CD4-positive, alpha-beta T cell treated with Interleukin-15 for 4 hours (primary cell): ENCODE measurements at places on chromosomes 1 and 21.
A peak's percentile ranks its signal among the peaks of the same experiment; 100 is the strongest.

DNA sequence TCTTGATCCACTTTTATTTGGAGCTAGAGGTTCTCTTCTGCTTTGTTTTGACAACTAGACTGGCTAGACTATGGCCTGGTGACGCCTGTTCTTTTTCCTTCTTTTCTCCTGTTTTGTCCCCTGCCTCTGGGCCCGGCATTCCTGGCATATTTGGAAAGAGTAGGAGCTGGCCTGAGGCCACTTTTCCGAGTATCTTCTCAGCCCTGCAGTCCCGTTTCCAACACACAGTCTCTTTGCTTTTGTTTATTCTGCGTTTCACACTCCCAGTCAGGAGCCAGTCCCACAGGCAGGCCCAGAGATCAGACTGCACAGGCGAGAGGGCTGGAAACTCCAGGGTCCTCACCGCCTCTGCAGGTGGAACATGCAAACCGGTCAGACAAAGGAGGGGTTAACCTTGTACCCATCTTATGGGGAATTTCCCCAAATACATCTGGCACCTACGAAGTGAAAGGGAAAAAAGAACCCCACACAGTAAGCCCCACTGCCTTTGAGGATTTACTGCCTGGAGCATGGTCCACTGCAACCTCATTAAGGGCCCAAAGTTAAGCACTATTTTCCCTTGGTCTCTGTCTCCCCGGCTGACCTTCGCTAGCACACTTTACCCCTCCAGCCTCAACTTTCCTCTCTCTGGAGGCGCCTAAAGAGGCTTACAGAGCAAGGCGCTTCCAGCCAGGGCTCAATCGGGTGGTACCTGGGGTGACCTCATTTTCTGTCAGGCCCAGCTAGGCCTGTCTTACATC, 141.1 kb downstream of the TOMM20 start:
- no peak for DNase-seq

DNA sequence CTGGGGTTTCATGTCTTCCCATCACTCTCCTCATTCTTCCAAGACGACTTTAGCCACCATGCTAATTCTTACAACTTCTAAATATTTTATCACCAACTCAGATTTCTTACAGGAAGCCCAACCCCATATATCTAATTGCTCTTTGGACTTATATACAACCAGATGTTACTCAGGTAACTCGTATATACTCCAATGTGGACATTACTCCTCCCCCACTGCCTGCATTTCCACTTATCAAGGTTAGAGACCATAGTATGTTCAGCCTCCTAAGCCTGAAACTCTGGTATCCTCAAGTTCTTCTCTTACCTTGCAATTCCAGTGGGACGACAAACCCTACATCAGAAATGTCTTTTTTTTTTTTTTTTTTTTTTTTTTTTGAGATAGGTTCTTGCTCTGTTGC, 2.7 kb upstream of the RCC1 start:
- DNase-seq, result no peak

- no peak for DNase-seq
Observed at GRCh38 chr1:97366984-97367383, 553.9 kb downstream of the DPYD start.

DNA sequence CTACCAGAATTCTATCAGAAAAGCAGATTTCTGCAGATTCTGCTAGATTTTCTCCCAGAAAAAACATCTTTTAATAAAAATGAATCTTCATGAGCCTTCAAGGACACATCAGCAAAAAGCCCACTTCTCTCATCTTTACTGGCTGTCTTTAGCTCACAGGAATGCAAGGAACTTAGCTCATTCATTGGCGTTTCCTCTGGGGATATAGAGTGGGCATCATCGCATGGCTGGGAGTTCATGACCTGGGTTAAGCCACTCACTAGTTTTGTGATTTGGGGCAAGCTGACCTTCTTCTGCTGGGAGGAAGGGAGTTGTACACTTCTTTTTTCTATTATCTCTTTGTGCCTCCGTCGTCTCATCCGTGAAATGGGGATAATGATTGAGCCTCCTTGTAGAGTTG, 149.7 kb downstream of the KAZN start:
- DNase-seq, result no peak

- no peak for DNase-seq
Observed at GRCh38 chr1:39992888-39993287, 37.9 kb downstream of the MFSD2A start.

DNA sequence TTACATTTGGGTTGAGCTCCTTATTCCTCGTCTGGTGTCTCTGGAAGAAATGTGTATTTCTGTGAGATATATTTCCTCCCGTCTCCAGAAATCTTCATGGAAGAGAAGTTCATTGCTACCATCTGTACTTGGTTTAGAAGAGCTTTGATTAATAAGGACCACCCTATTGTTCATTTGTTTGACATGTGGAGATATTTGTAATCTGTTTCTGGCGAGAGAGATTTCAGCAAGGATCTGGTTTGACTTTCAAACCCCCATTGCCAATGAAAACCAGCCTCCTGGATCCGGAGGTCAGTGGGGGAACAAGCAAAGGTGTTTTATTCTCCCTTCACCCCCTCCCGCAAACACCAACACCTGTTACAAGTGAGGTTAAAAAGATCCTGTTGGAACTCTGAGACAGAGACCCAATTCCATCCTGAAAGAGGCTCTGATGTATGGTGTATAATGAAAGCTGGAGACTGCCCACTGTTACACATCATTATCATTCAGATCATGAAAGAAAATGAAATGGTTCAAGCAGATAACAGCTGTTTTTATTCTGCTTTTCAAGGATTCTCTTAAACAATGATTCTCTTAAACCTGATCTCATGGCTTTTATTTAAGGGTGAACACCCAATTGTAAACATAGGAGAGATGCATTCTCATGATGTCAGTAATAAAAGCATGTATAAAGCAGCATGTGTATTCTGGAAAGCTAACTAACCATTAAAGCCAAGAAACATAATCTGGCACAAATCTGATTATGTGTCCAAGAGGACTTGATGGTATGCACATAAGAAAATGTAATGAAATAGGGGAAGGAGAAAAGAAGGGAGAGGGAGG, 393.5 kb upstream of the ADGRL2 start:
- no peak for DNase-seq

GRCh38 chr1:183284086-183284485, 98.0 kb downstream of the LAMC2 start:
- no peak for DNase-seq

GRCh38 chr21:33857846-33858666, 57.5 kb downstream of the ATP5PO start:
- no peak for DNase-seq

DNA sequence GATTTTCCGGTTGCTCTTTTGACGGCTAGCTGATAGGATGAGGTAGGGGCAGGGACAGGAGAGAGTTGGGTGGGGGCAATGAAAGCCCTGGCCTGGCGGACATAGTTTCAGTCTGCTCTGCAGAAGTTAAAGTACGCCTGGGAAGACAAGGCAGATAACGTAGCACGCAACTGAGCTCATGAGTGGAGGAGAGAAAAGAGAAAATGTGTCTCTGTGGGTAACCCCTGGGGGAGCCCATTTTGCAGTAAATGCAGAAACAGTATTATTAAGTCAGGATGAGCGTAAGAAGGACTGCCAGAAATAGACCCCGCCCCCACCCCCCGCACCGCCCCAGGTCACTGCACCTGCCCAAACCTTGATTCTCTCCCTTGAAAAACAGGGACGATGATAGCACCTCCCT, 51.7 kb upstream of the TARBP1 start:
- no peak for DNase-seq

DNA sequence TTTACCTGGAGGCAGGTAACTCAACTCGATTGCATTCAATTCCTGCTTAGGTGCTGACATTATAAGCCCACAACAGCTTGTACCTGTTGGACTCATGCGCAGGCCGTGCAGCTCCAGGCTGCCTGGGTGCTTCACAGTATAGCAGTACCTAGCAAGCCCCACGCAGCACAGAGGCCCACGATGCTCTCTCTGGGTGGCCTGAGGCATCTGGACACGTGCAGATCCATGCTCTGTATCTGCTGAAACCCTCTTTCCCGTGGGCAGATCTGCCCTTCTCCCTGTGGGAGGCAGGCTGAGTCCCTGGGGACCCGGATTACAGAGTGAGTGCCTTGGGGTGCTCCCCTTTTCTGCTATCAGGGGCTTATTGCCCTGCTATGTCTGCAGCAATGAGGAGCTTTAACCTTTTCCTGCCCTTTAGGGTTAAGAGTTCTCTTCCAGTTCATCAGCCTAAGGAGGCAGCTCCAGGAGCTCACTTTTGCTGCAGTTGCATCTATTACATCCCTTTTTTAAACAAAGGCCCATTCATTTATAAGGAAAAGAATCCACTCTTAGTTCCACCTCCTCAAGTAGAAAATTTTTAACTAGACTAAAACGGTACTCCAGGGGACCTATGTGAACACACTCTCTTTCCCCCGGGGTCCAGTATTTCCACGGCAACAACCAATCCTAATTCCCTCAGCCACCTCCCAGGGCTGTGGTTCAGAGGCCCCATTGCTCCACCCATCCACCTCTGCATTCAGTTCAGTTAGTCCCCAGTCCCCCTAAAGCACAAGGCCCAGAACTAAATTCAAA, 19.3 kb downstream of the ITPKB start:
- no peak for DNase-seq

DNA sequence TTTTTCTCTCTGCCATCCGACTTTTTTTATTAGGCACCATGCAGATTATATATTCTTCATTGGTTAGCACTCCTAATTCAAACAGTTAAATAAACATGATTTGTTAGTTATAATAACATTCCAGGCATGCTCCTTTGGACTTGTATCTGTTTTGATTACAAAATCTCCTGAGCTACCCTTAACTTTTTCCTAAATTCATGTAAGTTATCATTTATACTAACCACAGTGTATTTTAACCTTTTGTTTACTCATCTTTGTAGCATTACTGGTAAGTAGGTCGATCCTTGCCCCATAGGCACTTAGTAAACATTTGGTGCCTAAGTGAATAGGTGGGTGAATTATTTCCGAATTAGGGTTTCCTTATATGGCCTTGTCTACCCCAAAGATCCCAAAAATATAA, 43.8 kb downstream of the MIER1 start:
- DNase-seq, result no peak

DNA sequence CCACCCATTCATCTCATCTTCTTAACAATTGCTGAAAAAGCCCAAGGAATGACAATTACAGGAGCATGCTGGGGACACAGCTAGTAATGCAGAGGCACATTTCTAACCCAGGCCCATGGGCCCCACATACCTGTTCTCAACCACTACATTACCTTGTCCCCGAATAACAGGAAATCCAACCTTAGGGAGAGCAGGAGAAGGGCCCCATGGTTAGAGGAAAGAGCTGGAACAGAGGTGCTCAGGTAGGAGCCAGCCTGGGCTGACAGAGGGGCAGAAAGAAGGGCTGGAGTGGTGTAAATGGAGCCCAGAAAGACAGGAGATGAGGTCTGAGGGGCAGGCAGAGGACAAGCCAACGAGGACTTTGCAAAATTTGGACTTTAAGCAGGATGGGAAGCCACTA, 11.4 kb upstream of the S100A8 start:
- DNase-seq, result no peak

- no peak for DNase-seq
Observed at GRCh38 chr1:180210008-180210620, 19.9 kb upstream of the LHX4 start.

GRCh38 chr1:32701421-32701911, 1.1 kb downstream of the SYNC start:
- no peak for DNase-seq

GRCh38 chr1:8495928-8496401, 178.1 kb downstream of the SLC45A1 start:
- DNase-seq, result peak; percentile 52

DNA sequence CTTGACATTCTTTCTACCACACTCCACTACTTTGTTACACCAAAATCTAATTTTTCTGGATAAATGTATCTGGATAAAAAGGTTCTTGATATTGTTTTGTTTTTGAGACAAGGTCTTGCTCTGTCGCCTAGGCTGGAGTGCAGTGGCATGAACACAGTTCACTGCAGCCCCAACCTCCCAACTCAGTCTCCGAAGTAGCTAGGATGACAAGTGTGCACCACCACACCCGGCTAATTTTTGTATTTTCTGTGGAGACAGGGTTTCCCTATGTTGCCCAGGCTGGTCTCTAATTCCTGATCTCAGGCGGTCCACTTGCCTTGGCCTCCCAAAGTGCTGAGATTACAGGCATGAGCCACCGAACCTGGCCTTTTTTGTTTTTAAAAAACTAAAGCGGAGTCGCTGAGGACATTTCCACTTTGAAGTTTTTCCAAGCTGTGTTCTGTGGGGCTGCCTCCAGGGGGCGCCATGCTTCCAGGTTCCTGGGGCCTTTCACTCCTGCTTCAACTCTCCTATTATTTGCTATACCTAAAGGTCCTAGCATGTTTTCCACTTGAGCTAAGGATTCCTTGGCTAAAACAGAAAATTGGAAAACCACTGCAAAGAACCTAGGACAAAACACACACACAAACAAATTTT, 14.1 kb upstream of the NCMAP start:
- DNase-seq, result no peak

DNA sequence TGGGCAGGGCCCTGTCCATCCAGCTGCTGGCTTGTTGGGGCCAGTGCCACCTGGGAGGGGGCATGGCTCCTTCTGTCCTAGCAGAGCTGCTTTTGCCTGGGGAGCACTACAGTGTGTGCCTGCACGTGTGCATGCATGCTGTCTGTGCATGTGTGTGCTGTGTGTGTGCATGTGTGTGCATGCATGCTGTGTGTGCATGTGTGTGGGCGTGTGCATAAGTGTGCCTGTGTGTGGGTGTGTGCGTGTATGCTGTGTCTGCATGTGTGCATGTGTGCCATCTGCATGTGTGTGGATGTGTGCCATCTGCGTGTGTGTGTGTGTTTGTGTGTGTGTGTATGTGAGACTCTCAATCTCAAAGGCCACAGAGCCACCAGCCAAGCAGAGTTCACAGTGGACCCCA, 8.3 kb upstream of the PRKCZ start:
- DNase-seq, result no peak

- DNase-seq, result no peak
Observed at GRCh38 chr1:81298266-81298665, 502.5 kb upstream of the ADGRL2 start.

GRCh38 chr1:96565546-96565945, 156.0 kb upstream of the PTBP2 start:
- no peak for DNase-seq

- no peak for DNase-seq
Observed at GRCh38 chr1:211735208-211736170, 60.1 kb upstream of the NEK2 start.

GRCh38 chr1:203744075-203744972, 20.7 kb upstream of the LAX1 start:
- DNase-seq, result peak; percentile 33

GRCh38 chr1:18351735-18352134, 129.0 kb upstream of the KLHDC7A start:
- DNase-seq, result no peak

- DNase-seq, result no peak
Observed at GRCh38 chr1:188402986-188403385, 1574.2 kb downstream of the PLA2G4A start.

- peak; percentile 55 for DNase-seq
Observed at GRCh38 chr1:117735045-117735992, 129.5 kb downstream of the TENT5C start.

DNA sequence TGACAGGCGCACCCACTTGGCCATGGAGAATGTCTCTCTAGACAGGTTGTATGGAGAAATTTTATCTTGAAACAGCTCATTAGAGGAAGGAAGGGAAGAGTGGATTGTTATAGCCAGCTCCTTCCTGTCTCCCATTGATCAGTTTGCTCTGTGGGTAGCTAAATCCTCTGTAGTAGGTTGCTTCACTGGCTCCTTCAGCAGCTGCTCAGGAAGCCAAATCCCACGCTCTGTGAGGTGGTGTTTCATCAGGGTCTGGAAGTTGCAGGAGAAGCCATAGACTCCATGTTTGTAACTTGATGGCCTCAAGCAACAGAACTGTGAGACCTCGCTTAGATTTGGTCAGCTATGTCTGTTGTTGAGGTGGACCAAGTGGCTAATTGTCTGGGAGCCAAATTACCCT, 6.8 kb upstream of the NFYC start:
- DNase-seq, result no peak
